Activated naive CD8-positive, alpha-beta T cell treated with anti-CD3 and anti-CD28 coated beads, Interleukin-2, amount 10 ng/mL, durations not matched to agents 7 days and 5 days (primary cell): ENCODE measurements at places on chromosomes 5 and 9. TPM values are rescaled to one million over a fixed set of nuclear protein-coding genes. Genes with fewer than 3 reads are reported as not detected.

DNA sequence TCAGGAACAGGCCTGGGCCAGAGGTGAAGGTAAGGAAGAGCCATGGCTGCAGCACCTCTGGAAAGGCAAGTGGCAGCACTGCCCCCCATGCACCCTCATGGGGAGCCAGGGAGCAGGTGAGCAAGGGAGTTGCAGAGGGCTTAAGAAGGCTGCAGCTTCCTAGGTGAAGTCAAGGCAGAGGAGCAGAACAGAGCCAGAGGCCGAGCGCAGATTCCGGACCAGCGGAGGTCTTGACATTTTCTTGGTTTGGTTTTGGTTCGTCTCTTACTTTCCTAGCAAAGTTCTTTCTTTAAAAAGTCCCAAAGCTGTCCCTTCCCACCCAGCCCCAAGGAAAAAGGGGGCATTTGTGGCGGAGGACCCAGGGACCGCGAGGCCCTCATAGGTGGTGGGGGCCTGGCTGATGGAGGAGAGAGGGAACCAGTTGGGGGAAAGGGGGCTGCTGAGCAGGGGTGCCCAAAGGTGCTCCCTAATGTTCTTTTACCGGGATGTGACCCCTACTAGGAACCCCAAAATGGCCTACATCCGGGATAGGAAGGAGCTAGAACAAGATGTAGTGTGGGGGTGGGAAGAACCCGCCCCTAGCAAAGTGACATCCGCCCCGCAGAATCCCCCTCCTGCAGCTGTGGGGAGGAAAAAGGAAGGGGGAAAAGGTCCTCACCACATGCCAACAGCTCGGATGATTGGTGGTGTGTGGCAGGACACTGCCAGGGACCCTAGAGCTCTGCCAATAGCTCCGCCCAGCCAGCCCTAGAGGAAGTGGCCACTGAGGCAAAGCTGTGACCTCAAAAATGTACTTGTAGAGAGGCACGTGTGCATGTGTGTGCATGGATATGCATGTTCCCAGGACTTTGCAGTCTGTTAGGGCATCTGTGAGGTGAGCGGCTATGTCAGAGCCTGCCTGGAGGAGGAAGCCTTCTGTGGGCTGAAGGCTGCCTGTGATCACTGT lies 914 bp upstream of the CD72 start:
- peak; percentile 73 for DNase-seq

DNA sequence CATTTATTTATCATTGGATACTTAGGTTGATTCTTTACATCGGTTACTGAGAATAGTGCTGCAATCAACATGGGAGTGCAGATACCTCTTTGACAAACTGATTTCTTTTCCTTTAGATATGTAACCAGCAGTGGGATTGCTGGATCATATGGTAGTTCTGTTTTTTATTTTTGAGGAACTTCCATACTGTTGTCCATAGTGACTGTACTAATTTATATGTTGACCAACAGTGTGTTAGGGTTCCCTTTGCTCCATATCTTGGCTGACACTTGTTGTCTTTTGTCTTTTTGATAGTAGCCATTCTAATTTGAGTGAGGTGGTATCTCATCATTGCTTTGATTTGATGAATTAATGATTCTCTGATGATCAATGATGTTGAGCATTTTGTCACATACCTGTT lies 137.3 kb upstream of the PITX1 start:
- DNase-seq: no peak

DNA sequence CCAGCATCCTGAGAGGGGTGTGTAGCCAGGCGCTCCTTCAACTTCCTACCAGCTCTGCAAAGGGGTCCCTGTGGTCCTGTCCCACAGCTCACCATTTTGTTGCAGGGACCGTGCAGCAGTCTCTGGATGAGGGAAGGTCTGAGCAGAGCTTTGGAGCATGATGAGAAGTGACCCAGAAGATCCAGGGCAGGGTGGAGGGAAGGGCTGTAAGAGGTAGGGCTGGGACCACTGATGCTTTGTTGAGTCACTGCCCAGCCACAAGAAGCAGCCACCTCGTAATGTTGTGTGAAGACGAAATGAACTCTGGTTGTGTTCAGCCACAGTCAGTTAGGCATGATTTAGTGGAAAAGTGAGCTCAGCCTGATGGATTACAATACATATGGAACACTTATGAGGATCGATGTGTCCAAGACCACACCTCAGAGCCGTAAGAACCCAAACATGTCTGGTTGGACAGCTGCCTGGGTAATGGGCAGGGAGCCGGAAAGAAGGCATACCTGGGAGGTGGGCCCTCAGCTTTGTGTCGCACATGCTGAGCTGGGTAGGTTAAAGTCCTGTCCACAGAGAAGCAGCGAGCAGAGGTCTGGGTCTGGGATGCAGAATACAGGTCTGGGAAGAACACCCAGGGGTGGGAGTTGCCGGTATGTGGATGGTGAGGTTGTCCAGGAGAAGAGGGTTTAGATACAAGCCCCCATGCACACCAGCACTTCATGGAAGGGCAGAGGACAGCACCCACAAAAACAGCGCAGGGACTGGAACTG lies 250.1 kb downstream of the GADD45G start:
- DNase-seq: peak; percentile 8

- no peak for DNase-seq
These were observed 32.1 kb upstream of the ALDOB start for GRCh38 chr9:101467690-101468089.

DNA sequence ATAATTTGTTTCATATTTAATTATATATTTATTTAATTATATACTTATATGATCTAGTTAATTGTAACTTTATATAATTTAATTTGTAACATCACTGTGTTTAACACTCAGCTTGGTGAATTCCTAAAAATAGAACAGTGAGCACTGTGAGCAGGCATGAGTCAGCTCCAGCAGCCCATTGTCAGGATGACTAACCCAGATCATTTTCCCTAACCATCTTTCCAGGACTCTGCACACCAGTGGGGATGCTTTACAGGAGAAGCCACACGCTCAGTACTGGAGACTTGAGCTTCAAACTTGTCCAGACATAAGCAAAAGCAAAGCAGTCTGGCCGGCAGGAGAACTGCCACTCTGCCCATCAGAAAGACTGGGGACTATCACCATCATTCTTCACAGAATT lies 446.2 kb upstream of the TRPC7 start:
- no peak for DNase-seq

GRCh38 chr5:116848954-116849581 lies 274.4 kb upstream of the SEMA6A start:
- no peak for DNase-seq

DNA sequence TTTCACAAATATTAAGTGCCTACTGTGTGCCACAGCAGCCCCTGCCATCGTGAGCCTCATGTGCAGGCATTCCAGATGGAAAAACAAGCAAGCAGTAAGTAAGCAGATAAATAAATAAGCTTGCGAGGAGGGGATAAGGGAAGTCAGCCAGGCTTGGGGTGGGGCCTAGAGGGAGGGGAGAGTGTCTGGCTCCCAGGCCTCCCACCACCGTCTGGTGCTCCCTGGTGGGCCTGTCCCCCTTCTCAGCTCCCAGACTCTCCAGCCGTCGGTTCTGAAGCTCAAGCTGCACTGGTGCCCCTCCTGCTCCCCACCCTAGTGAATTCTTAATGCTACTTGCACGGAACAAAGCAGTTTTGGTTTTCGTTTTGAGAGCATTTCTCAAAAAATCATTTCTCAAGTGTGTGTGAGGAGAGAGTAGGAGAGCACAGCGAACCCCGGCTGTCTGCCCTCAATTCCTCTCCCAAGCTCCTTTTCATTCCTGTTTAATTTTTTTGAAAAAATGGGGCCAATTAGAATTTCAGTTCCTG lies 6.6 kb upstream of the IER5L start:
- DNase-seq: no peak

- DNase-seq: no peak
These were observed 1632.8 kb downstream of the MAT2B start for GRCh38 chr5:165138236-165138635.

GRCh38 chr5:123476731-123477130 lies 35.2 kb upstream of the CSNK1G3 start:
- no peak for DNase-seq

GRCh38 chr5:58746321-58746720 lies 163.4 kb downstream of the RAB3C start:
- no peak for DNase-seq

GRCh38 chr5:89260254-89260653 lies 377.3 kb upstream of the MEF2C start:
- no peak for DNase-seq

GRCh38 chr5:137275083-137275482 lies 224.0 kb downstream of the SPOCK1 start:
- no peak for DNase-seq

GRCh38 chr5:160925281-160925680 lies 73.3 kb upstream of the ATP10B start:
- no peak for DNase-seq

GRCh38 chr5:60820593-60821487 lies 23.2 kb downstream of the ELOVL7 start:
- no peak for DNase-seq

- no peak for DNase-seq
These were observed 48.3 kb upstream of the UBAC1 start for GRCh38 chr9:136009516-136009915.

DNA sequence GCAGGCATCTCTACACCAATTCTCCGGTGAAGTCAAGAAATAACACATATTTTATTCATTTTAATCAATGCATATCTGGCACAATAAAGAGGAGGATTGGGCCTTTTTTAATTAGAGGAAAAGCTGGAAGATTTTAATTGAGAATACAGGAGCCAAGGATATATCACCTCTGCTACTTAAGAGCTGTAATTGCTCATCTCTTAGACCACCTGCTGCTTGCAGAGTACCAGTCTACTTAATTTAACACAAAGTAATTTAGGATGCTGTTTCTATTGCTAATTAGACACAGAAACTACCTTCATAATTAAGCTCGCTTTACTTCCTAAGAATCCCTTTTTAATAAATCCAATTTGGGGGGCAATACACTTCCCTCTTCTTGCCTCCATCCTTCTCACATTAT lies 326.9 kb downstream of the TENT4A start:
- no peak for DNase-seq

- no peak for DNase-seq
These were observed 577 bp downstream of the TUT7 start for GRCh38 chr9:86353655-86354010.

- DNase-seq: no peak
These were observed 18.5 kb upstream of the COL15A1 start for GRCh38 chr9:98924946-98925820.

GRCh38 chr9:70392850-70393249 lies 21.6 kb downstream of the KLF9 start:
- no peak for DNase-seq

DNA sequence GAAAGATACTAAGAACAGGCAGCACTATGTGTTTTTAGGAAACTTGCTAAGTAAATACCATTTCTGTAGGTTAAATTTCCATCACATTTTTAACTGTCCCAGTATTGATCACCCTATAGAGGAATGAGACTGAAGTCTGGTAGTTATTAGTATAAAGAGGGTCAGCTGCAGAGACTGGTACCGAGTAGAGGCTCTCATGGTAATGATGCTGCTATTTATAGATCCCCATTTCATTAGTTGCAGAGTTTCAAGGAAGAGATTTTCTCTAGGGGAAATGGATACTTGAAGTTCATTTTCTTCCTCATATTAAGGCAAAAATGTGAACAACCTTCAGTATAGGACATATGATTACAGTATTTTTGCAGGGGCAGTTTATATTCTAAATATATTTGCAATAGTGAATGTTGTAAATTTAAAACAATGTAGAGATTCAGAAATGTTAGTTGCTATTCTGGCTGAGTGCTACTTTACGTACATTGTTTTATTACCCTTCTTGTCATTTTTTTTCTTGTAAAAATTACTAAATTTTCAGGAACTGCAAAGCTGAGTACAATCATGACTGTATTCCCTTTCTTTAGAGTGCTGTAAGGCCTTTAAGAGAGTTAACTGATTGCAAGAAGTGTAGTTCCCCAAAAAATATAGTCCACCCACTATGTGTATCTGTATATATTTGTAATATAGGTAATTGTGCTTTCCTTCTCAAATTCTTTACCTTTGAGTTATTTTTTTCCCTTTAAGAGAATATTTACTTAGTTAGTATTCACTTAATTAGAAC lies 14.7 kb downstream of the PBX3 start:
- DNase-seq: no peak

- no peak for DNase-seq
These were observed 16.4 kb downstream of the TRIP13 start for GRCh38 chr5:909086-909485.

GRCh38 chr5:85143138-85143537 lies 758.5 kb upstream of the EDIL3 start:
- no peak for DNase-seq

- no peak for DNase-seq
These were observed 122.7 kb downstream of the FSTL4 start for GRCh38 chr5:133489632-133490031.

GRCh38 chr9:25678147-25678666 lies at the start of gene TUSC1:
TUSC1 (minus strand) TSS chr9:25678444; CDS start chr9:25678312, 132 bp downstream.
- DNase-seq: peak; percentile 30

DNA sequence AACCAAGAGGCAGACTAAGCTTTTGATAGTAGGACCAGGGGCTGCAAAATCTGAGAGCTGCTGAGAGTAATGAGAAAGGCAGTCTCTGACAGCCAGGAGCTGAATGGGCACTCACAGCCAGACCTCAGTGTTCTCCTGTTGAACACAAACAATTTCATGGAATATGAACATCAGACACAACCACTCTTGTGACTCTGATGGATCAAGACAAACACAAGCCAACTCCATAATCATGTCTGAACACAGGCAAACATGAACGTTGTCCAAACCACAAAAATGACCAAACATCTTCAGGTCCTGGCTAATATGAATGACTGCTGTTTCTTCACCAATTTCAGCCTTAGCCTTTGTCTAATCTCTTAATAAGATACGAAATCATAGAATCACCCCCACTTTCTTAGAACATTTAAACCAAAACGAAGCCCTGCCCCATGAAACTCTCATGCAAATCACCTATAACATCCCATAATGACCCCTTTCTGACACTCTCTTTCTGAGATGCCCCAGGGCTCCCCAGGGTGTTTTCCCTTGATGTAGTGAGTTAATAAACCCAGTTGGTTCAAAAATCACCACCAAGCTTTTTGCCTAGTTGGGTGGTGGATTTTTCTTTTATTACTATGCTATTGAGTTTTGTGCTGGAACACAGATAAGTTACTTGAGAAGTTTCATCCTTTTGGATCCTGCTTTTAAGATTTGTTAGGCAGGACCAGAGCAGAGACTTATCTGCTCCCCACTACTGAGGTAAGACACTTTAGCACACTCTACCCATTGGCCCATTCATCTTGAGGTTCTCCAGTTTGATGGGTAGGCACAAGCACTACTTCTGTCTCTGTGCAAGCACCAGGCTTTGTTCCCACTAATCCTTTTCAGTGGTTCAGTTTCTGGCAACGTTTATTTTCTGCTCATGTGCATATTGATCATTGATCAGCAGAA lies 5.9 kb upstream of the ERAP2 start:
- no peak for DNase-seq

- no peak for DNase-seq
These were observed 381.6 kb downstream of the EFNA5 start for GRCh38 chr5:107289030-107289714.

GRCh38 chr5:139061856-139062255 lies 136.3 kb downstream of the SIL1 start:
- DNase-seq: no peak

The PFN3 gene
- total RNA-seq: not detected

The OLFM1 gene
- not detected for total RNA-seq

The OR1Q1 gene
- 0.33 TPM for total RNA-seq

The MAMDC2 gene
- 0.08 TPM for total RNA-seq

The DNM1 gene
- 1.2 TPM for total RNA-seq

The SHOC1 gene
- total RNA-seq: not detected

The PAXX gene
- 93.4 TPM for total RNA-seq

The TBC1D9B gene
- 99.4 TPM for total RNA-seq

The RASEF gene
- not detected for total RNA-seq
